ENCODE measurements at places on chromosomes 16 and 17. TPM values are rescaled to one million over a fixed set of nuclear protein-coding genes. Genes with fewer than 3 reads are reported as not detected.
A peak's percentile ranks its signal among the peaks of the same experiment; 100 is the strongest.

Gene MYH1
- not detected for total RNA-seq

Gene ENPP7
- 2.9 TPM for total RNA-seq

Gene HSD11B2
- total RNA-seq, result 3.1 TPM

Gene SHISA6
- total RNA-seq, result not detected

Gene MT4
- total RNA-seq, result not detected

Gene SLFN14
- total RNA-seq, result 0.05 TPM

DNA sequence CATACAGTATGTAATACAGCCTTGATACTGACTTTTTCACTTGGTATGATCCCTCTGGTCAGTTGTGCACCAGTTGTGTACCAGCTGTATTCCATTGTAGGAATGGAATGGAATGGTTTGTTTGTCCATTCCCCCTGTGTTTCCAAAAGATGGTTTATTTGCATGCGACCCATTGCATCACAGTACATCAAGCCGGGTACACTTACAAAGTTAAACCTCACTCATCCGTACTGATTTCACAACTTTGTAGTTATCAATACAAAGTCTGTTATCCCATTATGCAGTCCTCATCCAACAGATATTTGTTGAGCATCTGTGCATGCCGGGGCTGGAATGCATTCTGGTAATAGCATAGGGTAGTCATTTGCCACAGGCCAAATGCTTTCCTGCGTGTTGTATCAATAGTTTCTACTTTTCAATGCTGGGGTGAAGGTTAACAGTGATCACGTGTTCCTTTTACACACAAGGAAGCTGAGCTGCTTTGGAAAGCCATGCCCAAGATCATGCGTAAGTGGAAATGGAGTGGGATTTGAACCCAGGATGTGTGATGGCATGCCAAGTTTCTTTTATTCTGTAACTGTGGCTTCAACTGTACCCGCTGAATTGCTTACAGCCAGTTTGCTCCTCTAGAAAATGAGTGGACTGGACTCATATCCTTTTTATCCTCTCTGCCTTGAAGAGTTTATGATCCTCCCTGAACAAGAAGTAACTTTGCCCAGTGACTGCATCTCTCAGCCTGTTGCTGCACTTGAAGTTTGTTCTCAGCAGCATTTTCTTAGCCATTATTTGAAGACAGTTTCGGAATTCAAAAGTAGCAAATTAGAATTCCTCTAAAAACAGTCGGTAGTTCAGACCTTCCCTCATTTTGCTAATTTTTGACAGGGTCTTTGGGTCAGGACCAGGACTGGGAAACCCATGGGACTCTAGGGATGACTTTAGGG lies 228.5 kb downstream of the CCDC182 start:
- no peak for DNase-seq

- DNase-seq, result no peak
Observed at GRCh38 chr17:77754956-77755355, 203.5 kb upstream of the TNRC6C start.

GRCh38 chr17:49327835-49328784 lies 33.9 kb downstream of the ZNF652 start:
- no peak for DNase-seq

- DNase-seq, result no peak
Observed at GRCh38 chr16:17230932-17231581, 239.7 kb downstream of the XYLT1 start.

GRCh38 chr16:67862623-67863583 lies 9.9 kb upstream of the EDC4 start:
- DNase-seq, result no peak

DNA sequence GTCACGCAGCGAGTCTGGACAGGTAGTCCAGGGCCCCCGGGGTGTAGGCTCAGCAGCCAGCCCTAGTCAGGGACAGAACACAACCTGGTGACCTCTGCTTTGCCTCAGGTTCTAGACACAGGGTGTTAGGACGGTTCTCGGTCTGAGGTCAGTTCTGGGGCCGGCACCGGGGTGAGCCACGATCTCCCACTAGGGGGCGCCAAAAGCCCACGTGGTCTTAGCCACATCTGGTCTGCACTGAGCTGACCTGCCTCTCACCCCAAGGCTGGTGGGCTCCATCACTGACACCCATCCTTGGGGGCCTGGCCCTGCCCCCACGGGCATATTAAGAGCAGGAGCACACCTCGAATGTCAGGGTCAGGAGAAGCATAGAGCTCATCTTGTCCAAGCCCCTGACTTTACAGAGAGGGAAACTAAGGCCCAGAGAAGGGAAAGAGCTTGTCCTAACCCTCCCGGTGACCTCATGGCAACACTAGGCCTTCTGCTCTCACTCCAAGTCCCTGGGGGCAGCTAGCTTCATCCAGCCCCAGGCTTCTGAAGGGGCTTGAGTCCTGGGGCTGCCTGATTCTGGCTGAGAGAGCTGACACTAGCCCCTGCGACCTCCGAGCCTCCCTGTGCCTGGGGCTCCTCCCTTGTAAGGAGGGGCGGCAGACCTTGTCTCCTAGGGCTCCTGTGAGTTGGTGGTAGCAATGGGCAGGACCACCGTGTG lies 9.0 kb downstream of the SLC5A10 start:
- peak; percentile 86 for DNase-seq

GRCh38 chr17:57412520-57413096 lies 156.3 kb downstream of the MSI2 start:
- DNase-seq, result no peak

GRCh38 chr16:27665881-27666280 lies 115.9 kb downstream of the KATNIP start:
- no peak for DNase-seq

GRCh38 chr16:50706250-50706649 lies 12.8 kb downstream of the NOD2 start:
- no peak for DNase-seq

DNA sequence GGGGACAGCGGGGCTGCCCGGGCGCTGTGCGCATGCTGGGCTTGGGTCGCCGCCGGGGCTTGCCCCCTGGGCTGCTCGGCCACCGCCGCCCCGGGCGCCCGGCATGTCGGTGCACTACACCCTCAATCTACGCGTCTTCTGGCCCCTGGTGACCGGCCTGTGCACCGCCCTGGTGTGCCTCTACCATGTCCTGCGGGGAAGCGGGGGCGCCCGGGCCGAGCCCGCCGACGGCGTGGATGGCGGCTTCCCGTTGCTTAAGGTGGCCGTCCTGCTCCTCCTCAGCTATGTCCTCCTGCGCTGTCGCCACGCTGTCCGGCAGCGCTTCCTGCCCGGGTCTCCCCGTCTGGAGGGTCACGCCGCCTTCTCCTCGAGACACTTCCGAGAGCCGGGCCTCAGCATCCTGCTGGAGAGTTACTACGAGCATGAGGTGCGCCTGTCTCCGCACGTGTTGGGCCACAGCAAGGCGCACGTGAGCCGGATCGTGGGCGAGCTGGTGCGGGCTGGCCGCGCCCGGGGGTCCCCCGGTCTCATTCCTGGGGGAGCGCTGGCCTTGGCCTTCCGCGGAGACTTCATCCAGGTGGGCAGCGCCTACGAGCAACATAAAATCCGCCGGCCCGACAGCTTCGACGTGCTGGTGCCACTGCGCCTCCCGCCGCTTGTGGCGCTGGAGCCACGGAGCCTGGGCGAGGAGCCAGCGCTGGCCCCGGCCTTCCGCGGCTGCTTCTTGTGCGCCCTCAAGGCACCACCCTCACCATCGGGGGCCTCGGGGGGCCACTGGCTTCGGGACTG lies 789 bp downstream of the ITPRIPL2 start:
- peak; percentile 58 for DNase-seq

- DNase-seq, result no peak
Observed at GRCh38 chr16:35492225-35492624, 2032.8 kb downstream of the TP53TG3F start.

DNA sequence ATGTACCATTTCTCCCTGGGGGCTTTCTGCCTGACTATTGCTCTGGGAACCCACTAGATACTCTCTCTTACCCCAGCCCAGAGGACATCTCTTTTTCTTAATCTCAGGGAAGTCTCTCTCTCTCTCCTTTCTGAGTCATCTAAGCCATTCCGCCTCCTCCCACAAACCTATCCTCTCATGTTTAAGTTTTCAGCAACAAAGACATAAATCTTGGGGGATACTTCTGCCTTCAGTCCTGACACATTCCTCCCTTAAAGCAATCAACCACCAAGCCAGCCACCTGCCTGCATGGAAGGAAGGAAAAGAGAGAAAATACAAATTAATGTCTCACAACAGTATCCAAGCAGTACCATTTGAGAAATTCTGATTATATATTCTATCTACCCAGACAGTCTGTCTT lies 128.8 kb downstream of the HS3ST2 start:
- DNase-seq, result no peak

GRCh38 chr17:43371227-43371821 lies 27.5 kb upstream of the ARL4D start:
- no peak for DNase-seq

DNA sequence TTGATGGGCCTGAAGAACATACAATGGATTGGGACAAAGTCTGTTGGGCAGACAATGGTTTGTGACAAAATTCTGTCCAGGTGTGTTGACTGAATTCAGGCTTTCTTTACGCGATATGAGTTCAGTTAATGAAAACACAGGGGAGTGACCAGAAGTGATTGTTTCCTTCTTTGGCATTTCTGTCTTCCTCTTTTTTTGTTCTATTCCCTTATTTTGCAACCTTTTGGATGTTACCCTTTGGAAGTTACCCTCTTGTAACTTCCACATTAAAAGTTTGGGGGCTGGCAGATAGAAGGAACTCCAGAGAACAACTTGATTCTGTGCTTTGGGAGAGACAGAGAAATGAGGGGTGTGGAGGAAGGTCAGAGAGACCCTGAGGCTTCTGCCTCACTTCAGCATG lies 126.7 kb downstream of the PITPNC1 start:
- no peak for DNase-seq

DNA sequence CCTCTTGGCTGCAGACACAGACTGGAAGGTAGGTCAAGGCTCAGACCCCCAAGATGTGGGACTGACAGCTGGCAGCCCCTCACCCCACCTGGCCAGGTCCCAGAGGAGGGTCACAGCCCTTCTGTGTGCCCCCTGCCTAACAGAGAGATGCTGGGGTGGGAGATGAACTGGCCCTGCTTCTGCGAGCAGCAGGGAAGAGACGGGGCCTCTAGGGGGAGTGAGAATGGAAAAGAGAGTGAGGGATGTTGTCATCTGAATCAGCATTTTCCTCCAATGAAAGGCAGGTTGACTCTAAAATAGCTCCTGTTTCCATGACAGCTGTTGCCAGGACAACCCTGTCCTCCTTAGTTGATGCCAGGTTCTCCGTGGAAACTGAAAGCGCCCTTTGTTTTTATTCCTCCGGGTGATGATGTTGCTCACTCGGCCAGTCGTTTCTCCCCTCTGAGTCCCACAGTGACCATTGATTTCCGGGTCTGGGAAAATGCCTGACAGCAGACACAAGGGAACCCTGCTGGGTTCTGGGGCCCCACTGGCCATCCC lies 4.9 kb upstream of the NDRG4 start:
- DNase-seq, result peak; percentile 74

GRCh38 chr16:89484923-89485679 lies 5.3 kb downstream of the ANKRD11 start:
- no peak for DNase-seq

DNA sequence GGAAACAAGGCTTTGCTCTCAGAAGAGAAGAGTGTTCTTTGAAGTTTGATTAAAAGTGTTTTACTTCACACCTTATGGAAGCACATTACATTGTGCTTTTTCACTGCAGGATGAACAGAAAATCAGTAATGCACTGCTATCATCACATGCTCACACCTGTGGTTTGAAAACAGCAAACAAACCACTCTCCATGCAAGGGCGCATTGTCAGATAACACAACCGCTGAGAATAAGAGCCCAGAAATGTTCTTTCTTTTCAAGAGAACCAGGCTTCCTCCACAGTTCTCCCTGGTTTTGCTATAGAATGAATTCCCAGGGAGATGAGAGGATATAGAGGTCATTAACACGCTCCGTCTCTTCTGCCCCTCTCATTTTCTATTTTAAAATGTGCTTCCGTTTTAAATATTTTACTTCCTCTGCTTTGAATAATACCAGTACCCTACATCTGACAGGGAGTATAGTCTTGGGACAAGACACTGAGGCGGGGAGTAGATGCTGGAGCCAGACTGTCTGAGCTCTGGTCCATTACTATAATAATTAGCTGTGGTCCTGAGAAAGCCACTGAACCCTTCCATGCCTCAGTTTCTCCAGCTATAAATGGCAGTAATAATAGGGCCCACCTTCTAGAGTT lies 71.6 kb downstream of the CDK5R1 start:
- no peak for DNase-seq

GRCh38 chr17:77453613-77454241 lies 313.0 kb downstream of the SEC14L1 start:
- peak; percentile 86 for DNase-seq

- no peak for DNase-seq
Observed at GRCh38 chr17:43372273-43372911, 26.4 kb upstream of the ARL4D start.

DNA sequence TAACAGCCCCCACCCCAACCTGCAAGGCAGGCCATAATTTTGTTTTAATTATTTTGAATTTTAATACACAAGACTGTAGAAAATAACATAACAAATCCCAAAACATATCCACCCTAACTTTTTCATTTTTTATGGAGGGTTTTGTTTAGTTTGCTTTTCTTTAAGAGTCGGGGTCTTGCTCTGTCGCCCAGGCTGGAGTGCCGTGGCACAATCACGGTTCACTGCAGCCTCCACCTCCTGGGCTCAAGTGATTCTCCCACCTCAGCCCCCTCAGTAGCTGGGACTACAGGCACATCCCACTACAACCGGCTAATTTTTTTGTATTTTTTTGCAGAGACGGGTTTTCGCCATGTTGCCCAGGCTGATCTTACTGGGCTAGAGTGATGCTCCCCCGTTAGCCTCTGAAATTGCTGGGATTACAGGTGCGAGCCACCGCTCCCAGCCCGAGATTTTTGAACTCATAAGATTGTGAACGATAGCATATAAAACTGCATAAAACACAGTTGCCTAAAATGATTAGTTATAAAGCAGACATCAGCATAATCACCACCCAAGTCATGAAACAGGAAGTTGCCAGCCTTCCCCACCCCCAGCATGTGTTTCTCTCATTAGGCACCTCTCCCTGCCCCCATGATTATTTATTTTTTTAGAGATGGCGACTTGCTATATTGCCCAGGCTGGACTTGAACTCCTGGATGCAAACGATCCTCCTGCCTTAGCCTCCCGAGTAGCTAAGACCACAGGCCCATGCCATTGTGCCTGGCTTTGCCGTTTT lies 13.6 kb upstream of the DOC2B start:
- no peak for DNase-seq

GRCh38 chr16:67967958-67968399 lies 458 bp downstream of the SLC12A4 start:
- no peak for DNase-seq

GRCh38 chr17:14693382-14693781 lies 392.5 kb downstream of the HS3ST3B1 start:
- DNase-seq, result no peak

- no peak for DNase-seq
Observed at GRCh38 chr16:87457709-87458423, 35.0 kb downstream of the ZCCHC14 start.

GRCh38 chr17:29292992-29293889 lies 707 bp downstream of the NUFIP2 start:
- peak; percentile 75 for DNase-seq

- no peak for DNase-seq
Observed at GRCh38 chr16:87801679-87802259, 36.0 kb upstream of the KLHDC4 start.

Data from left lobe of liver (tissue), 2 donors.